T-cell (primary cell): ENCODE measurements at places on chromosomes 12 and 14. TPM values are rescaled to one million over a fixed set of nuclear protein-coding genes. Genes with fewer than 3 reads are reported as not detected.

- peaks cover 14% of the 10 kb centered on the region for H3K36me3 ChIP-seq
- H3K4me1 ChIP-seq, result peaks cover 3% of the 10 kb centered on the region
- no peak overlapping the region for H3K4me3 ChIP-seq
- no peaks in the 10 kb centered on the region for H3K27me3 ChIP-seq
Measured at GRCh38 chr14:70398706-70399431, 18.0 kb downstream of the SYNJ2BP start.

DNA sequence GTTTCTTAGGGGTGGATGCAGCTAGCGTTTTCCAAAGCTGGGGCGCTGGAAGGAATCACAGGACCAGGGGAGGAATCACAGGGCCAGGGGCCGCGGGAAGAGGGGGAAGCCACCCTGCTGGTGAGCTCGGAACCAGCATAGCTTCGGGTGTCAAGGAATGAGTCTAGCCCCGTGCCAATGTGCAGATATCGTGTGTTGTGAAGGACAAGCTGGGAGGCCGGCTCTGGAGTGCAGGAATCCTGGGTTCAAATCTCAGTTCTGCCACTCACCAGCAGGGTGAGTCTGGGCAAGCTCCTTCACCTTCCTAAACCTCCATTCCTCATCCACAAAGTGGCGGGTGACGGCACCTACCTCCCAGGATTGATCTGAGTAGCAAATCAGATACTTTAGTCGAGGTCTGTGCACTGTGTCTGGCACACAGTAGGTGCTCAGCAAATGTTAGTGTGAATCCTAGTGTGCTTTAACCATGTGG lies 53.6 kb upstream of the RIN3 start:
- no peaks in the 10 kb centered on the region for H3K36me3 ChIP-seq
- peaks cover 47% of the 10 kb centered on the region for H3K4me1 ChIP-seq
- DNase-seq, result no peak
- H3K27ac ChIP-seq, result no peak overlapping the region

DNA sequence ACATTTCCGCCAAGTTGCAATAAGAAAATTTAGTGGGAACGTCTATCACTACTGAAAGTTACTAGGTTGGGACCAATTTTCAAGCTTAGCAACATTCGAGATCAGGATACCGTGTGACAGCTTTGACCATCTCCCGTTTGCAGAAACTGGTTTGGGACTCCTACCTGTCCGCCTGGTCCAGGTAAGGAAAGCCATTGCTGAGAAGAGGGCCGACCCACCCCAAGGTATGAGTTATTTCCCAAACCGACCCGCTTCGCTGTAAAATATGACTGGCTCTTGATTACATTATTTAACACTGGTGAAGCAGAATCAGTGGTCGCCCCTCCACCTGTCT lies 271 bp downstream of the DNAI7 start:
- H3K36me3 ChIP-seq, result peaks cover 4% of the 10 kb centered on the region
- peak overlapping the region; percentile 94 for H3K4me3 ChIP-seq
- H3K27me3 ChIP-seq, result no peaks in the 10 kb centered on the region
- H3K27ac ChIP-seq, result peak overlapping the region; percentile 92
- DNase-seq, result no peak

- no peaks in the 10 kb centered on the region for H3K27me3 ChIP-seq
- H3K27ac ChIP-seq, result peak overlapping the region; percentile 55
- H3K4me1 ChIP-seq, result peaks cover 35% of the 10 kb centered on the region
- H3K36me3 ChIP-seq, result no peaks in the 10 kb centered on the region
- H3K4me3 ChIP-seq, result no peak overlapping the region
Measured at GRCh38 chr12:108690191-108690518, 41.2 kb downstream of the CORO1C start.

- H3K36me3 ChIP-seq, result no peaks in the 10 kb centered on the region
- DNase-seq, result no peak
- no peak overlapping the region for H3K27ac ChIP-seq
- H3K4me3 ChIP-seq, result no peak overlapping the region
- H3K4me1 ChIP-seq, result peaks cover 7% of the 10 kb centered on the region
Measured at GRCh38 chr14:104114421-104115130, 23.8 kb upstream of the KIF26A start.

- H3K4me1 ChIP-seq, result peaks cover 12% of the 10 kb centered on the region
- DNase-seq, result no peak
- H3K27ac ChIP-seq, result no peak overlapping the region
Measured at GRCh38 chr14:103743691-103744090, 28.1 kb downstream of the ZFYVE21 start.

DNA sequence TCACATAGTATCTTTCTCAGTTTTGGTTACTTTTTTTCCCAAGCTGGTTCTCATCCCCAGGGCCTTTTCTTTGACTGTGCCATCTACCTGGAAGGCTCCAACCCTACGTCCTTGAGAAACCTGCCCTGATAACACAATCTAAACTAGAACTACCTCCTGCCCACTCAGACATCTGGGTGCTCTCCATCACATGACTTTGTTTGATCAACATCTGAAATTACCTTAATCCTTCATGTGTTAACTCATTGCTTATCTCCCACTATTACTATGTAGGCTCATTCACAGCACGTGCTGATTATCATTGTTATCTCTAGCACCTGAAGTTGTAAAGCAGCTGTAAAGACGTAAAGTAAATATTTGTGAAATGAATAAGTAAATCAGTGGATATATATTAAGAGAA lies 784.0 kb downstream of the TMTC2 start:
- no peak overlapping the region for H3K4me3 ChIP-seq
- H3K27me3 ChIP-seq, result no peaks in the 10 kb centered on the region
- H3K4me1 ChIP-seq, result no peaks in the 10 kb centered on the region
- H3K36me3 ChIP-seq, result no peaks in the 10 kb centered on the region
- H3K27ac ChIP-seq, result no peak overlapping the region

DNA sequence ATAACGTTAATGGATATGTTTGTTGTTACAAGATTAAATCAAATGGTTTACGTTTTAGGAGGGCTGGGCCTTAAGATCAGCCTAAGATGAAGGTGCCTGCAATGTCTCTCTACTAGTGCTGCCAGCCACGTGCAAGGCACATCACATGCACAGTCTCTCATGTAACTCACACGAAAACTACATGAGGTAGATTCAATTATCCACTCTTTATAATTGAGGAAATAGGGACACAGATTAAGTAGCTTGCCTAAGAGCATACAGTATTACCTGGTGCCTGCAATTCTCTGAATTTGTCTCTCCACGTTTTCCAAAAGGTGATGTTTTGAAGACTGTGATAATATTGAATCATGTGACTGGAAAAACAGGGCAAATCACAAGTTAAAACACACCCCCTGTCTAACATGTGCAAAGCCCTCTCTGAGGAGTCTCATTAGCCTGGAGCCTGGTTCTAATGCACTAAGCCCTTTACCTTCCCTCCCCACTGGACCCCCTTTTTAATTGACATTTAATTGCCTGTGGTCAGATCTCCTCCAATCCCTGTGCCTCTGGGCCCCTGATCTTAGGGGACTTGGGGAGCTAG lies 14.6 kb upstream of the ATP2A2 start:
- no peaks in the 10 kb centered on the region for H3K36me3 ChIP-seq
- H3K4me3 ChIP-seq, result no peak overlapping the region
- no peak overlapping the region for H3K27ac ChIP-seq
- H3K27me3 ChIP-seq, result peaks cover 23% of the 10 kb centered on the region
- no peaks in the 10 kb centered on the region for H3K4me1 ChIP-seq

DNA sequence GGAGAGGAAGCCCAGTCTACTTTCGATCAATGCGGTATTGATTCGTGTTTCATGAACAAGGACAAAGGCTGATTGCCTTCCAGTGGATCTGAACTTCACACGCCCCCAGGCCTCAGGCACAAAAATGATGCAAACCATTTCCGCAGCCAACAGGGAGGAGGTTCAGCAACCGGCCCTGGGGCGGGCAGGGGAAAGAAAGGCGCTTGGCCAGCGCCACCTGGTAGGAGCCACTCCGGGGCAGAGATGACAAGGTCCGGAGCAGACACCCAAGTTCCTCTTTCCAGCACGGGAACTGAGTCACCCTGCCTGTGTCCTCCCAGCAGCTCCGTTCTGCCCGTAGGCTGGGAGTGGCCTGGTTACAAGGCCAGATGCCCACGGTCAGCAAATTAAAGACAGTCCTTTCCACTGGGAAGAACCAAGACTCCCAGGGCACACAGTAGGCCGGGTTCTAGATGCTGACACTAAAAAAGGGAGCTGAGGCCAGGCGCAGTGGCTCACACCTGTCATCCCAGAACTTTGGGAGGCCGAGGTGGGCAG lies 136.3 kb downstream of the SCARB1 start:
- H3K4me1 ChIP-seq, result no peaks in the 10 kb centered on the region
- DNase-seq, result no peak
- H3K4me3 ChIP-seq, result no peak overlapping the region
- no peak overlapping the region for H3K27ac ChIP-seq

- H3K27me3 ChIP-seq, result peaks cover 16% of the 10 kb centered on the region
- no peak overlapping the region for H3K4me3 ChIP-seq
- no peaks in the 10 kb centered on the region for H3K4me1 ChIP-seq
- no peaks in the 10 kb centered on the region for H3K36me3 ChIP-seq
Measured at GRCh38 chr12:54134850-54135249, 53.9 kb downstream of the SMUG1 start.

DNA sequence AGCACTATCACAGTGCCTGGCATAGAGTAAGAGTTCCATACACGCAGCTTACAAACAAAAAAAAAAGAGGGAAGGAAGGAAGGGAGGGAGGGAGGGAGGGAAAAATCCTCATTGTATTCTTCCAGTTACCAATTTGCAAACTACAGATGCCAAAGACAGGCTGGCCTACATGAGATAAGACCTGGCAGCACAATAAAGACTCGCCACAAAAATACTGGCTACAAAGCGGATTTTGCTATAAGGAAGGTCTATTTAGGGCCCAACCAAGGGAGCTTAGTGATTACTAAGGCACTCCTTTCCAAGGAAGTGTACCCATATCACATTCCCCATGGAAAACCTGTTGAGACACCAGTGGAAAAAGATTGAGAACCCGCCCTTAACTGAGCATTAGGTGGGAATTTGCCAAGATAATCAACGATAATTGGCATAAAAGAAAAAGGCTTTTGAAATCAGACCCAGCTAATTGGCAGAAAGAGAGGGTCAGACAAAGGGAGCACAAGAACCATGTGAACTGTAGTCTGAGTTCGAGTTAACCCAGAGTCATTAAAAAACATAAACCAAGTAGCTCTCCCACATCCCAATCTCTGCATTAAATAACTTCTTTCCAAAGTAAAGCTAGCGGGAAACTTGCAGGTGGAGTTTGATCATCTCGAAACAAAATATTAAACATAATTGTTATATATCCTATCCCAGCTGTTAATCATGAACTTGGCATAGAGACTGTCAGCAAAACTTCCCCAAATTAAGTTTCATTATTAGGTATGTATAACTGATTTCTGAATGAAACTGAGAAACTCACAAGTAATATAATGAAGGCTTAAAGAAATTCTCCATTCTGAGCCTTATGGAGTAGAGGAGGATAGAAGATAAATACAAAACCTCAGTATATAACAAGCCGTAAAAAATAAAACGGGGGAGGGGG lies 50.1 kb downstream of the PHLDA1 start:
- H3K36me3 ChIP-seq, result no peaks in the 10 kb centered on the region
- no peak overlapping the region for H3K4me3 ChIP-seq
- H3K4me1 ChIP-seq, result peaks cover 27% of the 10 kb centered on the region

- H3K27ac ChIP-seq, result no peak overlapping the region
- H3K27me3 ChIP-seq, result no peaks in the 10 kb centered on the region
- H3K4me1 ChIP-seq, result no peaks in the 10 kb centered on the region
- no peaks in the 10 kb centered on the region for H3K36me3 ChIP-seq
Measured at GRCh38 chr12:25714198-25714984, 161.3 kb upstream of the LMNTD1 start.

Gene SLC35F4
- total RNA-seq, result not detected

Gene CCDC175
- not detected for total RNA-seq

Gene CDCA3
- 1.1 TPM for total RNA-seq
